ENCODE measurements at places on chromosomes 2 and 18.

GRCh38 chr2:213238753-213239495 lies 45.3 kb upstream of the SPAG16 start:
- peak; percentile 67 for DNase-seq

DNA sequence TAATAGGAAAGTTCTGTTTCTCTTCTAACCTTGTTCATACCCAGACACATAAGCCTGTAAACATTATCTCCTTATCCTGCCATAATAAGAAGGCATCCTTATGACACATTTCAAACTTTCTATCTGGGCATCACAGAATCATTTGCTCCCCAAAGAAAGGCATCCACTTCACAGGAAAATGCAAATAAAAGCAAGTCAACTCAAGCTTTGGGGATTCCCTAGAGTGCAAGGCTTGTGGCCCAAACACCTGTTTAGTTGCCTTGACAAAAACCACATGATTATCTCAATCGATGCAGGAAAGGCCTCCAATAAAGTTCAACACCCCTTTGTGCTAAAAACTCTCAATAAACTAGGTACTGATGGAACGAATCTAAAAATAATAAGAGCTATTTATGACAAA lies 195.7 kb upstream of the GALNT5 start:
- no peak for DNase-seq

DNA sequence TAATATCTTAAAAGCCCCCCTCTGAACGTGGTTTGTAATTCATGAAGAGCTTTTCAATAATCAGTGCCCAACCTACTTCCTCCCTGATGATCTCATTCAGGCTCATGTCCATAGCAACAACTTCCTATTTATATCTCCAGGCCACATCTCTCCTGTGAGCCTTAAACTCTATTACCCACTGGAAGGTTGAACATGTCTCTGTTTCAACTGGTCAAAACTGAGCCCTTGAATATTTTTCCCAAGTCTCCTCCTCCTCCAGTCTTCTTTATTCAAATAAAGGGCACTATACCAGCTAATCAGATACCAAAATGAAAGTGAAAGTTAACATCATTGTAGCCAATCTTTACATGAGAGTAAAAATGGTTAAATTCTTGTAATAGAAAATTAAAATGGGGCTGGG lies 63.7 kb upstream of the ITGA4 start:
- DNase-seq = peak; percentile 44

- no peak for DNase-seq
These were observed 10.1 kb upstream of the SESTD1 start for GRCh38 chr2:179274749-179275148.

- DNase-seq = no peak
These were observed 38.8 kb downstream of the EPHA4 start for GRCh38 chr2:221533299-221533698.

- DNase-seq = no peak
These were observed 15.9 kb downstream of the SMAD7 start for GRCh38 chr18:48934723-48935432.

- DNase-seq = peak; percentile 3
These were observed 289.0 kb upstream of the TFPI start for GRCh38 chr2:187842978-187843847.

GRCh38 chr2:62292190-62292589 lies 96.3 kb downstream of the B3GNT2 start:
- DNase-seq = no peak

DNA sequence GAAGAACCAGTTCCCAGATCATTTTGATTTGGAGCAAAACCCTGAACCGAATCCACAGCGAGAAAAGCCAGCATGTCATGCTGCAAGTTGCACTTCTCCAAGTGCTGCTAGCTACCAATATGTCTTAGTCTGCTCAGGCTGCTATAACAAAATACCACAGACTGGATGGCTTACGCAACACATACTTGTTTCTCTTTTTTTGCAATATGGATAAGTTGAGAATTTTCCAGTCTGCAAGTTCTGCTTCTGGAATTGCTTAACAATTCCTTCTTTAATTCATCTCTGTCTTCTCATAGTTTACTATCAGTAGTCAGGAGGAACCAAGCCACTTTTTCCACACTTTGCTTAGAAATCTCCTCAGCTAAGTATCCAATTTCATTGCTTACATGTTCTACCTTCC lies 105.9 kb upstream of the RBBP8 start:
- no peak for DNase-seq

- no peak for DNase-seq
These were observed 761 bp upstream of the IDH1 start for GRCh38 chr2:208255557-208256106.

GRCh38 chr18:2336690-2337392 lies 234.5 kb downstream of the METTL4 start:
- no peak for DNase-seq

- no peak for DNase-seq
These were observed 428.1 kb upstream of the ID2 start for GRCh38 chr2:8253781-8254180.

- no peak for DNase-seq
These were observed 10.5 kb downstream of the MAP3K2 start for GRCh38 chr2:127377262-127377661.

GRCh38 chr18:79133724-79134123 lies 64.5 kb downstream of the ATP9B start:
- DNase-seq = no peak

GRCh38 chr2:100057901-100058261 lies 84.5 kb downstream of the AFF3 start:
- DNase-seq = peak; percentile 41

GRCh38 chr2:230687498-230687897 lies 25.1 kb upstream of the CAB39 start:
- no peak for DNase-seq

GRCh38 chr2:67883316-67884087 lies 179.3 kb downstream of the C1D start:
- no peak for DNase-seq

GRCh38 chr2:174485788-174486562 lies 854 bp downstream of the GPR155 start:
- DNase-seq = no peak

GRCh38 chr2:10951558-10952414 lies 40.1 kb downstream of the KCNF1 start:
- no peak for DNase-seq

DNA sequence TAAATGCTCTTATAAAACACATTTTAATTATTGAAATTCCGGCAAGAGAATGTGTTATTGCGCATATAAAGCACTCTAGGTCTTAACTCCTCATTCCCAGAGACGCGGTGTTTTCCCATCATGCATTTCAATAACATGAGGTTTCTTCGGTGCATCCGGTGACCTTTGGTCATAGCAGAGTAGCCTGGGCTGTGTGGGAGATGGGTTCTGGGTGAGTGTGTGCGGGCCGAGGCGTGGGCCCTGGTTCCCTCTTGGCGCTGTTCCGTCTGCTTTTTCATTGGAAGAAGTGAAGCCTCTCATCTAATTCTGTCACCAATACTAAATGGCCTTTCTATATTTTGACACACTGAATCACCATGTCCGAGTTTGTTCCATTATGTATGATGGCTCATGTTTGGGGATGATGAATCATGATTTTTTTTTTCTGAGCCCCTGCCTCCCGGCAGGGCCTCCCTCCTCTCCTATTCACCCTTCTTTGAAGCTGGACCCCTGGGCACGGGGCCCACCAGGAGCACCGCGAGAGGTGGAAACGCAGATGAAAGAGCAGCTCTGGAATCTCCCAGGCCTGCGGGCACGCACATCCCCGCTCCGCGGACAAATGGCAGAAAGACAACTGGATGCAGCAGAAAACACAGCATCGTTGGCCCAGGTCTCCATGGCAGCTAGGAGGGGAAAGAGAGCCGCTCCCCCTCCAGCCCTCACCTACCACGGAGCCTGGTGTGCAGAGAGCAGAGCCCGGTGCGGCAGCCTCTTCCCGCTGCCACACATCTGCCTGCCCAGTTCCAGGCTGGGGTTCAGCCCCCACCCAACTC lies 85.8 kb upstream of the HPCAL1 start:
- no peak for DNase-seq

GRCh38 chr2:115161771-115162493 lies 719.5 kb downstream of the DPP10 start:
- no peak for DNase-seq

Measured in BJ (cell line).